ENCODE measurements at places on chromosomes 11 and 22. TPM values are rescaled to one million over a fixed set of nuclear protein-coding genes. Genes with fewer than 3 reads are reported as not detected.

The GTSE1 gene
- total RNA-seq: 103 TPM

The MPPED2 gene
- not detected for total RNA-seq

The CHRDL2 gene
- total RNA-seq: not detected

The NXPE4 gene
- total RNA-seq: not detected

The PKNOX2 gene
- not detected for total RNA-seq

The SYT8 gene
- not detected for total RNA-seq

The BEST1 gene
- not detected for total RNA-seq

The NPAS4 gene
- 0.52 TPM for total RNA-seq

The KCNJ11 gene
- 0.64 TPM for total RNA-seq

The CREB3L1 gene
- not detected for total RNA-seq

The APOL3 gene
- 150 TPM for total RNA-seq

The RAB36 gene
- 0.31 TPM for total RNA-seq

The VSIG10L2 gene
- not detected for total RNA-seq

The TRIM6 gene
- 0.07 TPM for total RNA-seq

The LRRC32 gene
- total RNA-seq: 0.87 TPM

The TSPAN18 gene
- 23.5 TPM for total RNA-seq

The AP5B1 gene
- 20.2 TPM for total RNA-seq

The PC gene
- 10.1 TPM for total RNA-seq
